ENCODE measurements at places on chromosomes 5 and 9.

DNA sequence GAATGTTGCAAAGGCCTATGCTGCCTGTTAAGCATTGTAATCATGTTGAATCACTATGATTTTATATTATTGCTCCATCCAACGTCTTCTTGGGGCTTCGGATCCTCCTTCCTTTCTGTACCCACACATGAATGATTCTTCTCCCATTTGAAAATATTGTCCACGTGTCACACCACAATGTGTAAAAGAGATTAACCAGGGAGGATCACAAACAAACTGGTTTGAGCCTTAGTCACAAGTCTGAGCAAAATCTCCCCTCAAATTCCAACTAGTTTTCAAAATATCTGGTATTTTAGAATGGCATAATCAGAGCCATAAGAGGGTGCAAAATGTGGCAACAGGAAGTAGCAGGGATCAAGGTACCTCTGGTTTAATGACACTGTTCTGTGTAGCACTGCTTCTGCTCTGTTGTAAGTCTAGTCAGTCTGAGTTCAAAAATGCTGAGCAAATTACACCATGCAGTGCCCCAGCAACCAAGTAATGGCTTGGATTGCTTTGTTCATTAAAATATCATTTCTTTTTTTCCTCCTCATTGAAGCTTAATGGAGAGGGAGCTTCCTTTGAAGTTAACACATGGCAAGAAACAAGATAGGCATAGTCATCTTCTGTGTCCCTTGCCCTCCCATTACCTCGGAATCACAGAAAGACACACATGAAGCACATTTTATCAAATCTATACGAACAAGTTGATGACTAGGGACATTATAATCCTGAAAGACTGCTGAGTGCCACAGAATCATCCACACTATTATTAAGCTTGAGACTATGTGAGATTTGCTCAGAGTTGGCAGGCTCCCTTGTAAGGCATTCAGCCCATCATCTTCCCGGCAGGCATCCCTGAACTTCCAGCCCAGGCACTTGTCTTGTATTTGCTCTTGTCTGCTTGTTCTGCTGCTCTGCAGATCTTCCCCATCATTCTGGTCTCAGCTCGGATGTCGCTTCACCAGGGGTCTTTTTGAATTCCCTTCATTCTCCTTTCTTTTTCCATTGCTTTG is 102.0 kb upstream of the PRLR start:
- no peak for DNase-seq

DNA sequence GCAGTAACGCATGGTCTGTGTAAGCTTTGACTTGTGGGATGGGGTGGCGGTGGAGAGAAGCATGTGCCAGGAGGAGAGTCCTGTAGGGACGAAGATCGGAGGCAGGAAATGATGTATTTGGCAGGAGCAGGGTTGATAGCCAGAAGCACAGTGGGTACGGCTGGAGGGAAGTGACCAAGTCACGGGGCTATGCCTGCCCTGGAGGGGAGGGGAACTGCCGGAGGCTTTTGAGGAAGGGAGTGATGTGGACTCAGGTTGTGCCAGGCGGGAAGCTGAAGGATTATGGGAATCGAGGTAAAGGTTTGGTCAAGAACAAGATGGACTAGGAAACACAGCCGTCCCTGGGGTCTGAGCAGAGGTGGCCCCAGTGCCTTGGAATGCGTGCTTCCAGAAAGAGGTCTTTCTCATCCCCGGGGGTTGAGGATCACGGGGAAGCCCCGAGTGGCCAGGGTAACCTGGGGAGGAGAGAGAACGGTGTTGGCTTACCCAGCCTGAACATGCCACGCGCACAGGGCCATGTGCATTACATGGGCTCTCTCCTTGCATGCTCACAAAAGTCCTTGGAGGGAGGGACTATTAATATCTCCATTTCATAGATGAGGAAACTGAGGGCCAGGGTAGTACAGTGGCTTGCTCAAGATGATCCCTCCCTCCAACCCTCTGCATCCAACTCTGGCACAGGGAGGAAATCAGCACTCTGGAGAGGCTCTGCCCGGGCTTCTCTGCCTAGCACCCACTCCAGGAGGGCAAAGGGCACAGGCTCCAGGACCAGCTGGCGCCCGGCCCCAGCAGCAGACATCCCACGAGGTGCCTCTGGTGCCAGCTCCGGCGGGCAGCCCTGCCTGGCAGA is 253.8 kb downstream of the PBX3 start:
- no peak for DNase-seq

- DNase-seq, result no peak
Measured at GRCh38 chr5:11596185-11596584, 308.1 kb downstream of the CTNND2 start.

DNA sequence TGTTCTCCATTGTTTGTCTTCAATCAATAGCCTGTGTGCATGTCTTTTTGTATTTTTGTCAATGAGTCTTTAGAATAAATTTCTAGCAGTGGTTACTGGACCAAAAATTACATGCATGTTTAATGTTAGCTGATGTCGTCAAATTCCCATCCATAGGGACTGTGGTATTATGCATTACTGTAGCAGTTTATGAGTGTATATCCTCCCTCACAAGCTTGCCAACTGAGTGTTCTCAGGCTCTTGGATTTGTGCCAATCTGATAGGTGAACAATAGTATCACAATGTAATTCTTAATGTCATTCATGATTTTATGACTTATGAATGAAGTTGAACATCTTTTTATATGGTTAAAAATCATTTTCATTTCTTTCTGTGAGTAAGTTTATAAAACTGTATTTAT is 13.0 kb downstream of the SNX24 start:
- DNase-seq, result no peak

DNA sequence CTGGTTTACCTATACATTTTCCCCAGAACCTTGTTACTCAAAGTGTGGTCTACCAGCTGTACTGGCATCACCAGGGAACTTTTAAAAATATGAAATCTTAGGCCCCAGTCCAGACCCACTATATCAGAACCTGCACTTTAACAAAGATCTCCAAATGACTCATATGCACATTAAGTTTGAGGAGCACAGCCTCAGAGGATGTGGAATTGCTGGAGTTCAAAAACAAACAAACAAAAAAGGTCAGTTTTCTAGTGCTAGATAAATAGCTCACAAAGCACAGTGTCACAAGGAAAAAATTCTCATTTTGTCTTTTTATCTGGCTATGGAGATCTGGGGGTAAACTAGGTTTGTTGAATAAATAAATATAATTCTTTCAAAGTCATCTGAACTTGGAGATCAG is 68.9 kb upstream of the ANKRD55 start:
- no peak for DNase-seq

GRCh38 chr5:57664700-57665099 is 182.1 kb upstream of the ACTBL2 start:
- DNase-seq, result no peak

GRCh38 chr5:96408841-96409538 is 24.1 kb downstream of the PCSK1 start:
- DNase-seq, result no peak

- no peak for DNase-seq
Measured at GRCh38 chr9:70578720-70579119, 164.3 kb upstream of the KLF9 start.

DNA sequence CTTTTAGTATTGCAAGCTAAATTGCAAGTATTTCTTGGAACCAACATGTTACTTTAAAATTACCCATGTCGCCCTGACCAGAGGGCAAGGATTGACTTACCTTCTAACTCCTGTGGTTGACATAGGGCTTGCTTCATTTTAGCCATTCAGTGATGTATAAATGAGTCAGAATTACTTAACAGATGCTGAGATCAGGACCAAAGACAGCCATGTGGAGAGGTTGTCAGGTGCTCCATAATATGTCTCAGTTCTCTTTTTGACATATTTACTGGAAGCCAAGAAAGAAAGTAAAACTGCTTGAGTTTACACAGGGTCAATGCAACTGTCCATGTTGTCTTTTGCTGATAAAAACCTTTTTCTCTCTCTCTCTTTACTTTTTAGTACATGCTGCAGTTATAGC is 33.2 kb downstream of the F2RL2 start:
- no peak for DNase-seq

DNA sequence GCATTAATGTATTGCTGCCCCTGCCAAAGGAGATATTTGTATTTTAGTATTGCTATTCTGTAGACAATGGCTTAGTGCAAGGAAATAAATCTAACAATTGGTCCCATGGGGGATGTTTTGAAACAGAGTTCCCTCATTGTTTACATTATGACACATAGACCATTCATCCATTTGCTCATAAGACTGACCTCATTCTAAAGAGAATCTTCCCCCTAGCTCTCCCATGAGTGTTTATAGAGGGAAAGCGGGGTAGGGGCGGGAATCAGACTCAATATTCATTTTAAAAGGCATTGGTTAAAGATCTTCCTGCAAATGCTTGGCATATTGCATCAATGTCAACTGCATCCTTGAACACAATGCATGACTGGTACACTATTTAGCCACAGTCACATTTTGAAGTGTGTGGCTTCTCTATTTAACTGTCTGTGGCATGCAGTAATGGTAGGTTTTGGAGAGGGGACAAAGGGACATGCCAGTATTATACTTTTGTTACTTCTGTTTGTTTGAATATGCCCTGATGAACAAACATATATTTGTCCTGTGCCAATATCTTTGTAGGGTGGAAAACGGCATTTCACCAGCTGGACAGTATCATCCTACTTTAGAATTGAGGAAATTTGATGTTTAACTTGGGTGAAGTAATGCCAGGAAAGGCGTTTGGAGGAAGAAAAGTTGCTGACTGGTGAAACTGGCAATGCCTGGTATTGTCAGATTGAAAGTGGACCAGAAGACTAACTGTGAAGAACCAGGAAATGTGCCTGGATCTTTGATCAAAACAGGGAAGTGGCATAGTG is 84.1 kb upstream of the MEGF10 start:
- DNase-seq, result no peak

GRCh38 chr9:36214571-36214970 is 23.9 kb downstream of the CLTA start:
- DNase-seq, result no peak

- no peak for DNase-seq
Measured at GRCh38 chr5:144368556-144368955, 197.9 kb downstream of the KCTD16 start.

DNA sequence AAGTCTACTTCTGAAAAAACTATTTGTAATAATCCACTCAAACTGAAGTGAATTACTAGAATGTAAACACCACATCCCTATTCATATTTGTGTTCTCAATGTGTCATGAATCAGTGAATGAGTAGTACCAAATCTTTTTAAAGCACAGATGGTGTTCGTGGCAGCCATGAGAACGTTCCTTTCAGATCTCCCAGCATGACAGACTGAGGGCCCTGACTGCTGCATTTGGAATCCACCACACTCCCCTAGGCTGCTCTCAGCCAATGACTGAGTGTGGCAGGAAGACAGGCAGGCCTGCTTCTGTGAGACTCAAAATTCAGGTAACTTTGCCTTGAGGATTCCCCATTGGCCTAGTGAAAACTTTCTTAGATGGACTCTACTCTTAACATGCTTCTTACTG is 10.9 kb upstream of the JMY start:
- no peak for DNase-seq

DNA sequence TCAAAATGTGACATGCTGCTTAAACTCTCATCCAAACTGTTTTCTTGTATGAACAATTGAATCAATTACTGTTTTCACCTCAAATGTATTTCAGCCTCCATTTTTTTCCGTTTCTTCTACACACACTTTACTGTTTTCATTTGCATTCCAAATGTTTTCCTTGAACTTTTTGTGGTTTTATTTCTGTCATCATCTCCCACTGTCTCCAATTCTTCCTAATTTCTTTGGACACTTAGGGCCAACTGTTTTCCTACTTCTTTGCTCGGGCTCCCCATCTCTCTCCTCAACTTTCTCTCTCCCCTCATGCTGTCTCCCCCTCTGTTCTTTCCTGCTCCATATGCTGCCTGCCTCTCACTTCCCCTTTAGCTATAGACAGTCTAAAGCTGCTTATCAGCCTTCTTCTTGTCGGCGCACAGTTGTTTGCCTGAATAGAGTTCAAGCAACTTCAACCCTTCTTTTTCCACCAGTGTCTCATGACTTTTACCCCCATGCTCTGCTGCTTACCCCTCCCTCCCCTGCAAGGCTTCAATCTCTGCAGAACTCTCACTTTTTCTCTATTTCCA is 443.4 kb downstream of the DTWD2 start:
- no peak for DNase-seq

DNA sequence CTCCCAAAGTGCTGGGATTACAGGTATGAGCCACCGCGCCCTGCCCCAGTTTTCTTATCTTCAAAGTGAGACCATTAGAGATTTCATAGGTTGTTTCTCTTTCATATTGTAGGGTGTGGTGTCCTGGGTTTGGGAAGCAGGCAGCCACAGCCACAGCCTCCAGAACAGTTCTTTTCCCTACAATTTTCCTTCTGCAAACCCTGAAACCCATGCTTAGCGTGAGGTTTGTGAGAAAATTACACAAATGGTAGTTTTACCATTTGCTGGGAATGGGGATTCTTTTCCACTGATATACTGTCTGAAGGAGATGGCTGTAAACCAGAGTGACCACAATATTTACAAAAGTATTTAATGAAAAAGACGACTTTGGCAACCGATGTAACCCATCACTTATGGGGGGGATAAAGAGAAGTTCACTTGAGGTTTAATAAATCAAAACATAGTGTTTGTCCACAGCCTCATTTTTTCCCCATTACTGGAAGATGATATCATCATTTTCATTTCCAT is 26.7 kb upstream of the ECM2 start:
- DNase-seq, result no peak

DNA sequence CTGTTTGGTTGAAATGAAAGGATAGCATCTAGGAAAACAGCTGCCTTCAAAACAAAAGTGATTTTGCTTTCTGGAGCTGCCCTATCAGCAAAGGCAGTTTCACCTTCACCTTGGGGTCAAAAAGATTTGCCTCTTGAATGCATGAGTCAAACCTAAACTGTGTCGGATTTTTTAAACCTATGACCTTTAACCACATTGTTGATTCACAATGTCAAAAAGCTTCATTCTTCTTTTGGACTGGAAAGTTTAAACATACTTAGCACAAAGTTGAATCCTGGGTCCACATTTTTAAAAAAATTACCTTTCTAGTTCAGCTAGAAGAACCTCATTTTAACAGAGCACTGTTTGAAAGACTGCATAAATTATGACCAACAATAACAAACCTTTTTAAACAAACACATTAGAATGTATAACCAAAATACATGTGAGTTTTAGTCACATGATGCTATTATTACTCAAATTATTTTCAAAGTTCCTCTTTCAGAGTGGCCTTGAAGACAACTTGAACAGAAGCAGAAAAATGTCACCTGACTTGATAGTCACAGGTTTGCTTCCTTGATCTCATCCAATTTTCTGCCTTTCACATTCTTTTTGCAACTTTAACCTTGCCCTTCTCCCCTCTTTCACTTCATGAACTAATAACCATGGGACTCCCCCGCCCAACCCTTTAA is 109.7 kb upstream of the LHFPL2 start:
- DNase-seq, result no peak

DNA sequence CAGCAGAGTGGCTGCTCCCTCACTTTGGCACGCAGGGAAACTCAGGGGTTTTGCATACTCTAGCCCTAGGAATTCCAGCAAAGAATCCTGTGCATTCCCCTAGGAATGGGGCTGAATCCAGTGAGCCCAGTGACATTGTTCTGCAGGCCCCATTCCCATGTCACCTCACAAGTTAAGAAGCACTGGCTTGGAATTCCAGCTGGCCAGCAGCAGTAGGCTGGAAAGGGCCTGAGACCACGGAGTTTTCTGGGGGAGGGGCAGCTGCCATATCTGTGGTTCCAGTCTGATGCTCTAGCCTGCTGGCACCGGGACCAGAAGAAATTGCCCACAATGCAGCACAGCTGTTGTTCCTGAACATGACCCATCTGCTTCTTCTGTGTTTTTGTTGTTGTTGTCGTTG is 217.6 kb upstream of the DMRTA1 start:
- no peak for DNase-seq

GRCh38 chr5:126108470-126108869 is 314.7 kb upstream of the GRAMD2B start:
- DNase-seq, result no peak

GRCh38 chr9:103928442-103928841 is 165.7 kb upstream of the SMC2 start:
- no peak for DNase-seq

Measured in cortex of kidney (tissue), 1 donor.